Muscle of leg (tissue), 16 donors: ENCODE measurements at places on chromosomes 7 and 10. TPM values are rescaled to one million over a fixed set of nuclear protein-coding genes. Genes with fewer than 3 reads are reported as not detected.

The CPA1 gene
- 5.6 TPM for polyA plus RNA-seq

The KCND2 gene
- polyA plus RNA-seq: 0.77 TPM

The TUBAL3 gene
- polyA plus RNA-seq: 0.20 TPM

- DNase-seq: peak; percentile 50
- no peaks in the 10 kb centered on the region for H3K36me3 ChIP-seq
- no peak overlapping the region for H3K4me3 ChIP-seq
- no peak overlapping the region for H3K27ac ChIP-seq
- H3K4me1 ChIP-seq: peaks cover 24% of the 10 kb centered on the region
Observed at GRCh38 chr7:69787736-69788431, 189.6 kb downstream of the AUTS2 start.

GRCh38 chr10:119316729-119317097 lies 109.3 kb downstream of the GRK5 start:
- peaks cover 52% of the 10 kb centered on the region for H3K4me1 ChIP-seq
- peak; percentile 35 for DNase-seq
- no peak overlapping the region for H3K4me3 ChIP-seq
- H3K27ac ChIP-seq: peak overlapping the region; percentile 47

- H3K4me1 ChIP-seq: peaks cover 28% of the 10 kb centered on the region
- H3K27ac ChIP-seq: no peak overlapping the region
- H3K36me3 ChIP-seq: no peaks in the 10 kb centered on the region
- H3K27me3 ChIP-seq: peaks cover 2% of the 10 kb centered on the region
Observed at GRCh38 chr7:1913466-1914282, 243.6 kb downstream of the ELFN1 start.

- H3K27ac ChIP-seq: no peak overlapping the region
- H3K4me3 ChIP-seq: no peak overlapping the region
- no peaks in the 10 kb centered on the region for H3K36me3 ChIP-seq
- no peak for DNase-seq
- no peaks in the 10 kb centered on the region for H3K27me3 ChIP-seq
Observed at GRCh38 chr7:17095931-17096330, 202.5 kb upstream of the AHR start.

- H3K4me1 ChIP-seq: peaks cover 8% of the 10 kb centered on the region
- no peak overlapping the region for H3K4me3 ChIP-seq
- H3K36me3 ChIP-seq: no peaks in the 10 kb centered on the region
- no peak overlapping the region for H3K27ac ChIP-seq
- H3K27me3 ChIP-seq: peaks cover 15% of the 10 kb centered on the region
Observed at GRCh38 chr10:93596539-93596938, 4.5 kb downstream of the RBP4 start.

GRCh38 chr10:59900048-59900727 lies 6.2 kb downstream of the CCDC6 start:
- no peaks in the 10 kb centered on the region for H3K27me3 ChIP-seq
- H3K4me1 ChIP-seq: peaks cover 17% of the 10 kb centered on the region
- peaks cover 5% of the 10 kb centered on the region for H3K36me3 ChIP-seq
- no peak overlapping the region for H3K27ac ChIP-seq
- DNase-seq: no peak
- H3K4me3 ChIP-seq: no peak overlapping the region

DNA sequence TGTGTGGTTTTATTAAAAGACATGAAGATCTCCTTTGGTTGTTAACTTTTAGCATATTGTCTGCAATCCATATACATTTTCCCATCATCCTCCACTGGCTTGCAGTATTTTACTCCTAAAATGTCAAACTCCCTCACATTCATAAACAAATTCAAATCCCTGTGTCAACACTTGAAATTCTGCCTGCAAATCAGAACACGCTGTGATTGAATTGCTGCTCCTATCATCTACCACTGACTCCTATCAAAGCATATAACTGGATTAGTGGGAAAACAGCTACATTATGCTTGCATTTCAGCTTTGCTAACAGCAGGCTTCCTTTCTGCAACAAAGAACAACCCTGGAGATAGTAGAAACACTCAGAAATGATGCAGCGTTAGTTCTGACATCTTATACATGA lies 281.8 kb upstream of the HGF start:
- H3K4me3 ChIP-seq: no peak overlapping the region
- H3K36me3 ChIP-seq: no peaks in the 10 kb centered on the region
- peak; percentile 5 for DNase-seq
- no peaks in the 10 kb centered on the region for H3K27me3 ChIP-seq

DNA sequence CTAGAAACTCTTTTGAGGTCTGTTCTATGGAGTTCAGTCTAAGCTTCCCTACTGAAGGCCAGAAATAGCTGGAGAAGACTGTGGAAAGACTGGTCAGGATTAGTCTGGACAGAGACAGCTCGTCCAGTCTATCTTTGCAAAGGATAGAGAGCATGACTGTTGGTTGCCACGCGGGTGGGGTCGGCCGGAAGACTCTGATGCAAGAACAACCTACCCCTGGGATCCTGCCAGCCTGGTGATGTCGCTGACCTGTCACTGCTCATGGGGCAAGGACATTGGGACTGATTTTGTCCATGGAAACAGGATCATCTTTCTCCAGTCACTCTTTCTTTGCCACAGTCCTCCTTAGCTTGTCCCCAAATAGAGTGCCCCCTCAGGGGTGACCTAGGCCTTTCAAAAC lies 337.6 kb upstream of the NPSR1 start:
- no peak overlapping the region for H3K4me3 ChIP-seq
- H3K36me3 ChIP-seq: no peaks in the 10 kb centered on the region
- peaks cover 3% of the 10 kb centered on the region for H3K4me1 ChIP-seq
- DNase-seq: no peak
- no peak overlapping the region for H3K27ac ChIP-seq

GRCh38 chr10:27944005-27944404 lies 54.9 kb downstream of the ODAD2 start:
- H3K36me3 ChIP-seq: no peaks in the 10 kb centered on the region
- H3K4me1 ChIP-seq: no peaks in the 10 kb centered on the region

- peaks cover 4% of the 10 kb centered on the region for H3K36me3 ChIP-seq
- no peak overlapping the region for H3K4me3 ChIP-seq
- peaks cover 30% of the 10 kb centered on the region for H3K4me1 ChIP-seq
- no peaks in the 10 kb centered on the region for H3K27me3 ChIP-seq
Observed at GRCh38 chr10:43399320-43400310, 9.4 kb downstream of the HNRNPF start.

DNA sequence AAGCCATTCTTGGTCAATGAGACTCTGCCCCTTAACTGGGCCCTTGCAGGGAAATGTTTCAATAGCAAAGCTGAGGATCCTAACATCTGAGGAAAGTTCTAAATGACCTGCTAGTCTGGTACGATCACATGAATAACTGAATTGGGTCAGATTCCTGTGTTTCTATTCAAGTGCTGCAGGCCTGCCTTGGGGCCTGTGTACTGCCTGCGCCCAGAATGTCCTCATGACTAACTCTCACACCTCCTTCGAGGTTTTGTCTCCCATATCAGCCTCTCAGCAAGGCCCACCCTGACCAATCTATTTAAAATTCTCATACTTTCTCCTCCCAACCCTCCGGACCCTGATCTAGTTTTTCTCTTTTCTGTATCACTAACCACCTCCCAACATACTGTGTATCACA lies 4.4 kb downstream of the JAZF1 start:
- H3K27me3 ChIP-seq: no peaks in the 10 kb centered on the region
- H3K4me3 ChIP-seq: no peak overlapping the region
- no peak overlapping the region for H3K27ac ChIP-seq
- peaks cover 8% of the 10 kb centered on the region for H3K4me1 ChIP-seq

DNA sequence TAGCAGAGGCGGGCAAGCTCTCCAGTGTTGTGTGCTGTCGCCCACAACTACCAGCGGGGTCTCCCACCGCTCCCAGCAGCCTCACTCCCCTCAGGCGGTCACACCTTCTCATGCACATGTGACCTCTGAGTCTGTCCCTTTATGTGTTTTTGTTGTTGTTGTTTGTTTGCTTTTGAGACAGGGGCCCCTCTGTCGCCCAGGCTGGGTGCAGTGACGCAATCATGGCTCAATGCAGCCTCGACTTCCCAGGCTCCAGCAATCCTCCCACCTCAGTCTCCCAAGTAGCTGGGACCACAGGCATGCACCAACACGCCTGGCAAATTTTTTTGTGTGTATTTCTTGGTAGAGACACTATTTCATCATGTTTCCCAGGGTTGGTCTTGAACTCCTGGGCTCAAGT lies 1.5 kb downstream of the CPSF4 start:
- DNase-seq: no peak
- peak overlapping the region; percentile 100 for H3K4me3 ChIP-seq
- H3K4me1 ChIP-seq: peaks cover 31% of the 10 kb centered on the region
- H3K27ac ChIP-seq: no peak overlapping the region

DNA sequence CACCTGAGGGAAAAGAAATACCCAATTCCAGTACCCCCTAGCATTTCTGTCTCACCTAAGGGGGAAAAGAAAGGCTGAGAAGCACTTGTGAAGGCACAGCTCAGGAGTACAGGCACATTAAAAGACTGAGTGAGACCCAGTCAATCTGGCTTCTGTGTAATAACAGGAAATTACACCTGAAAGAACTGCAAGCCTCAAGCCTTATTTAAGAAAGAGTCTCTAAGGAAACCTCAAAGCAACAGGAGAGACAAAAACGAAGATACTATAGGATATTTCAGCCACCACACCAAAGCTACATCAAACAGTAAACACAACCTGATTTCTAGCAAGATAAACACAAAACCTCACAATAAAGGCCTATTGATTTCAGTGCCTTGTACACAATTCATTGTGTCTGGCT lies 69.6 kb upstream of the CDK1 start:
- H3K36me3 ChIP-seq: no peaks in the 10 kb centered on the region
- H3K27me3 ChIP-seq: no peaks in the 10 kb centered on the region
- H3K27ac ChIP-seq: no peak overlapping the region
- H3K4me3 ChIP-seq: no peak overlapping the region
- no peaks in the 10 kb centered on the region for H3K4me1 ChIP-seq

DNA sequence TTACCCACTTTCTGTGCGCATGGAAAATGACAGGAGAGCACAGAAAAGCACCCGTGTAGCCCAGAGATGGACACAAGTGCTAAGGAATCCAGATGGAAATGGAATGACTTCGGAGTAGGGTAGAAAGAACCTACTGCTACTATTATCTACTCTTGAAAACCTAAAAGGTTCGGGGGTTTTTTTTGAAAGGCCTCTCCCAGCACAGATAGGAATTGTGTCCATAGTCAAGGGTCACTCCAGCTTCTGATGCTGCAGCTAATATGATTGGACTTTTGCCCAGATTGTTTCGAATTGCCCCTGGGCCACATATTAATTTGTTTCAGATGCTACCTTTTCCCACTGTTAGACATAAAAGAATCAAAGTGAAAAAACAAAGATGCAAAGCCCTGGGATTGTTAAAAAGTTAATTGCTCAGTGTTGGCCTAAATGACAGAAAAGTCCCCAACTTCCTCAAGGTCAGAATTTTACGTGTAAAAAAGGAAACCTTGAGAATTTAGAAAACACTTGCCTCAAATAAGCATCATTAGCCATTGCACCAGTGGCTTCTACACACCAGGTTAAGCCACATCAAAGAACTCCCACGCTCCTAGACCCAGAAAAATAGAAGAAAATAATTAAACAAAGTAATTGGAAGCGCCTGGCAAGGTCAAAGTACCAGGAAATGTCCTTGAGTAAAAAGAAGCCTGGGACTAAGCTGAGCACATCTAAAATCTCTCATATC lies 40.8 kb upstream of the INSIG1 start:
- H3K27ac ChIP-seq: peak overlapping the region; percentile 87
- DNase-seq: peak; percentile 12
- H3K4me3 ChIP-seq: no peak overlapping the region
- peaks cover 8% of the 10 kb centered on the region for H3K27me3 ChIP-seq
- no peaks in the 10 kb centered on the region for H3K36me3 ChIP-seq
- H3K4me1 ChIP-seq: peaks cover 34% of the 10 kb centered on the region

GRCh38 chr10:17123961-17124360 lies 5.7 kb downstream of the CUBN start:
- H3K27me3 ChIP-seq: no peaks in the 10 kb centered on the region
- no peak overlapping the region for H3K4me3 ChIP-seq
- no peaks in the 10 kb centered on the region for H3K36me3 ChIP-seq
- H3K27ac ChIP-seq: no peak overlapping the region
- H3K4me1 ChIP-seq: no peaks in the 10 kb centered on the region

- no peak for DNase-seq
- no peak overlapping the region for H3K27ac ChIP-seq
- H3K4me3 ChIP-seq: no peak overlapping the region
- H3K4me1 ChIP-seq: peaks cover 14% of the 10 kb centered on the region
Observed at GRCh38 chr7:137848095-137848494, 1.3 kb upstream of the DGKI start.

DNA sequence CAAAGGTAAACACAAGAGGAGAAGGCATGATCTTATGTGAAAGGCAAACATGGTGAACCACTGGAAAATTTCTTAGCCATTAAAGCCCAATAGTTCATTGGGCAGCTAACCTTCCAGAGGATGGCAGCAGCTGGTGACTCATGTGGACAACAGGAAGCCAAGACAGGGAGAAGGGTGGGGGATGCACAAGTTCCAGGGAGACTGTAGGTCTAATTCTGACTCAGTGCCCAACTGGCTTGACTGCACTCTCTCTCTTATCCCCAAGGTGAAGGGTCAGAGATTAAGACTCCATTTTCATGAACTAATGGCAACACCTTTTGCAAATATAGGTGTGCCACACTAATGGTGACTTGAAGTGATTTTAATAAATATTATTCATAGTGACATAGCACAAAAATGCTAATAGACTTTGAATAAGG lies 47.9 kb upstream of the SLC35B4 start:
- DNase-seq: no peak
- H3K27ac ChIP-seq: no peak overlapping the region
- no peaks in the 10 kb centered on the region for H3K27me3 ChIP-seq
- no peak overlapping the region for H3K4me3 ChIP-seq

DNA sequence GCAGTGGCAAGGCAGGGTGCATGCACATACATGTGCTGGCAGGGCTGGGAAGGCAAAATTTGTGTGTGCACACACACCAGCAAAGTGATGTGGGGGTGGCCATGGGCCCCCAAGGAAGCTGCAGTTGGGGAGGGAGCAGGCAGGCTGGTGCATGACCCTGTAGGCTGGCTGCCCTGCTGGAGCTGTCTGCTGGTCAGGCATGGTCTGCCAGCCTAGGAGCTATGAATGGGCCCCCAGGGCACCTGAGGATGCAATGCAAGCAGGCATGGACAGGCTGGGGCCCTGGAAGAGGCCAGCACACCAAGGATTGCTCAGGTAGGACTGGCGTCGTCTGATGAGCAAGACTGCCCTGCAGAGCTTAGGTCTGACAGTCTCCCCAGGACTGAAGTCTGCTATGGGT lies 18.2 kb upstream of the PPP1R3A start:
- H3K27me3 ChIP-seq: no peaks in the 10 kb centered on the region
- H3K27ac ChIP-seq: no peak overlapping the region
- no peak overlapping the region for H3K4me3 ChIP-seq
- DNase-seq: no peak
- H3K4me1 ChIP-seq: no peaks in the 10 kb centered on the region
